ENCODE measurements at places on chromosomes 12 and 14.

DNA sequence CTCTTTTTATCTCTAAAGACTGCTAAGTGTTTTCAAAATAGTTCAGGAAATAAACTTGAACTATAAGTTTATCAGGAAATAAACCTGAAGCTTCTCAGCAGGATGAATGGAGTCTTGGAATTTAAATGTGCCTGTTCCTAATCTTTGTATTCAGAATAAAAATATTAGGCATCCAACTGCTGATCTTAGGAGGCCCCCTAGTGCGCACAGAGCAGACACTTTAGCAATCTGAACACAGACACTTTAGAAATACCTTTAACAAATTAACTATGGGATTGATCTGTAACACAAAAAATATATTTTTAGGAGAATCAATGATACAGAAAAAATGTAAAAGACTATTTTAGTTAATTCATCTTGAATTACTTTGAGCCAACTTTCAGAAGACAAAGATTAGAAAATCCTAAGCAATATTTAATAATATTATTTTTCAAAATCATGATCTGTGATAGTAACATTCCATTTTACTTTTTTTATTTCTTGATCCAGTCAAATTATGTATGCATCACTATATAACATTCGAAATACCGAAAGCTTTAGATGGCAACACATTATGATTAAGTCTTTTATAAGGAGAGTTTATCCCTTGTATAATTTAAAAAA is 80.9 kb downstream of the SLC41A2 start:
- DNase-seq, result peak; percentile 49

DNA sequence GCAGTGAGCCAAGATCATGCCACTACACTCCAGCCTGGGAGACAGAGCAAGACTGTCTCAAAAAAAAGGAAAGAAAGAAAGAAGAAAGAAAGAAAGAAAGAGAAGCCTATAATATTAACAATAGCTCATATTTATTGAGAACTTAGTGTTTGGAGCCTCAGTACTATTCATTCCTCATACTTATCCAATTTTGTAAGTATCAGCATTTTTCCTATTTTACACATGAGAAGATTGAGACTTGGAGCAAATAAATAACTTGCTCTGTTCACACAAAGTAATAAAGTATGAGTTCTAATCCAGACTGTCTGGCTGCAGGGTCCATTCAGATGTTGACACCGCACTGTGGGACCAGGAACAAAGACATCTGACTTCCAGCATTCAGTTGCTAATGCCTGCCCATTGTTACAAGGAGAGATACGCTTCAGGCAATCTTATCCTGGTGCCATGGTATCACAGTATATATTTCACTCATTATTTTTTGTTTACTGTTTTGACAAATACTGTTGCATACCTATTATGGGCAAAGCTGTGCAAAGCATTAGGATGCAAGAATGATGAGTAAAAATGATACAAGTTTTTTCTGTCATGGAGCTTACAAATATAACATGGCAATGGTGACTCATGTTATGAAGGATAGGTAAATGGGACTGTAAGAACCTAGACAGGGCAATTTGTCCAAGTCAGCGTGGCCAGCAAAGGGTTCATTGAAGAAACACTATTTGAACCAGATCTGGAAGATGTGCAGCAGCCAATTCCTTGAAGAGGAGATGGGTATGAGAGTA is 21.4 kb upstream of the TMTC2 start:
- no peak for DNase-seq

DNA sequence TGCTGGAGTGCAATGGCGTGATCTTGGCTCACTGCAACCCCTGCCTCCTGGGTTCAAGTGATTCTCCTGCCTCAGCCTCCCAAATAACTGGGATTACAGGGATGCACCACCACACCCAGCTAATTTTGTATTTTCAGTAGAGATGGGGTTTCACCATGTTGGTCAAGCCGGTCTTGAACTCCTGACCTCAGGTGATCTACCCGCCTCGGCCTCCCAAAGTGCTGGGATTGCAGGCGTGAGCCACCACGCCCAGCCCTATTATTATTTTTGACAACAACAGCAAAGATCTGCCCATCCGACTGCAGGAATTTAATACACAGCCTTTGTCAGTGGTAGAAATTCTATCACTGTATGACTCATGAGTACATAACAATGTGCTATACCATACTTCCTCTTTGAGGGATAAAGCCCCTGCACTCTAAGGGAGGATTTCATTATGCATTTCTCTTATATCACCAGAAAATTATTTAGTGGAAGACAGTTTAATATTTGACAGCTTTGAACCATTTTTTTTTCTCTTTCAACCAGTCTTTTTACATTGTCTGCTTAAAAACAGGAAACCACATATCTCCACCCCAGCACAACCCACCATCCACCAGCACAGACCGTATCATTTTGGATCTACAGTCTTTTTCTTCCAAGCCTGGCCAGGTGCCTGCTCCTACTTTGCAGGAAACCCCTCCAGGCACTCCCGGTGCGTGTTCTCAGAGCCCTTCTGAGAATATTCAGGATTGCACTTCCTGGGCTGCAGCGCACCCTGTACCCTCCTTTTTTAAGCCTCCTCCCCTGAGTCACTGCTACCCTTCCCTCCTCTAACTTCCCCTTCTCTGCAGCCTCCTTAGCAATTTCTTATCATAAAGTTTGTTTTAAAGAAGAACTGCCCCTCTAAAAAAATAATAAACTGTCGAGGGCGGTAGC is 594 bp downstream of the ARHGDIB start:
- no peak for DNase-seq

DNA sequence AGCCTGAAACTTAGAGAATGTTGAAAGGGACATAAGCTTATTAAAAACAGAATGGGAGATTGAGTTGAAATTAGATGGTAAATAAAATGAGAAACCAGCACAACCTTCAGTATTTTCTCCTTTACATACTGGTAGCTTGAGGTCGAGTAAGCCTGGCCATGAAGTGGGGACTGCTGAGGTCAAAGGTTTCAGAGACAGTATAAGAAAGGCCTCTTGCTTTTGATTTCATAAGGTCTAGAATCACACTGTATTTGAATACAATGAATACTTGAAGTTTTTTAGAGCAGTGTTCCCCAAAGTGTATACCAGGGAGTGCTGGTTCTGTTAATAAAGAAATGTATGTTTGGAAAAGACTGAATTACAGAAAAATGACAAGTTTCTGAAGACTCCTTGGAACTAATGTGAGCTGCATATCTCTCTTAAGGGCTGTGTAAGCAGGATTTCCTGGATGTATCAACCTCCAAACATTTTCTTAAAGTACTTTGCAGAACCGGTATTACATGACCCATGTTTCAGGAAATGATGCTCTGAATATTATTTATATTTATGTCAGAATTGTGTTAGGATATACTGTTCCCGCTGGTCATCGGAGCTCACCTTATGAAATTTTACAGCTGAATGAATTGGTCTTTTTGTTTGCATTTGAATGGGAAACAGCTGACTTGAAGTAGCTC is 85.0 kb downstream of the AKAP6 start:
- no peak for DNase-seq

DNA sequence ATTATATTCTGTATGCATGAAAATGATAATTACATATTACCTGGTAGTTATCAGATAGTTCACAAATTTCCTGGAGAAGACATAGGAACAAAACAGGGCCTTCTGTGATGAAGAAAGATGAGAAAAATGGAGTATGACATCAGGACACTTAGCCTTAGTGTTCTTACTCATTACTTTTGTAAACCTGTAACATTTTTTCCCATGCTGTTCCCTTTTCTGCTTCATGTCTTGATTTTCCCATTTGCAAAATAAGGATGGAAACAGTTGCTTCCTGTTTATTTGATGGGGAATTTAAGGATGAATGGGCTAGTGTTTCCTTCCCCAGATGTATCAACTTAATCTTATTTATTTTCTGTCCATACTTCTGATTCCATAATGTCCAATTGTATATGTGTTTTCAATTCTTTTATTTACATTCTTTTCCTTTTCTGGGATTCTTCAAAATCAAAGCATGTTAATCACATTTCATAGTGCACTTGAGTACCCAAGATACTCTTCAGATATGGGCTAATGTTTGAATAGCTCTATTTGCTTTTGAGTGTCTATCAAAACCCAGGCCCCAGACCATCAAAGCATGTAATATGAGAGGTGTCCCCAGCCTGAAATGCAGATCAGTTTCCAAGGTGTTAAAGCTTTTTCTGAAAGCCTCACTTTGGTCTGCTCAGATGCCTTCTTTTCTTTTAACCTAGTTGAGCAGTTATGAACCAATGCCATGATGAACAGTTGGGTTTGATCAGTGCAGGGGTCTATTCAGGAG is 260.5 kb downstream of the RAD51B start:
- no peak for DNase-seq

DNA sequence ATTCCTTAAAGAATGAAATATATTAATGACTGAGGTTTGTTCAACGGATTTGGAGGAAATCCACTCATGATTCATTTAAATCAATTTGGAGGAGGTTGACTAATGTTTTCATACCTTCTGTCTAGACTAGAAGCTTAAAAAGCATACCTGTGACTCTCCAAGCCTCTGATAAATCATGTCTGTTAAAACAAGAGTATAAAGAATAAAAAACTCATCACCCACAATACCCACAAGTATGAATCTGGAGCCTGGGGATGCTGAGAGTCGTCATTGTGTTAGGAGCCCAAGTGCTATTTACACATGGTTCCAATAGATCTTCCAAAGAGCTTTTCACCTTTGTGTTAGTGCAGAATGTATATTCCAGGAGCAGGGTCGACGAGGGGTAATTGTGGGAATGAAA is 86.8 kb upstream of the ADAMTS20 start:
- no peak for DNase-seq

- DNase-seq, result no peak
These were observed 167.9 kb downstream of the NELL2 start for GRCh38 chr12:44708218-44708617.
